Stimulated activated CD8-positive, alpha-beta memory T cell treated with anti-CD3 and anti-CD28 coated beads, Interleukin-2, amount 100 ng/mL, for 48 hours (primary cell): ENCODE measurements at places on chromosomes 11 and 22.
A peak's percentile ranks its signal among the peaks of the same experiment; 100 is the strongest.

GRCh38 chr11:70788248-70789022, 390.1 kb downstream of the CTTN start:
- no peak for DNase-seq

- no peak for DNase-seq
Observed at GRCh38 chr22:36349726-36350125, 38.0 kb downstream of the MYH9 start.

DNA sequence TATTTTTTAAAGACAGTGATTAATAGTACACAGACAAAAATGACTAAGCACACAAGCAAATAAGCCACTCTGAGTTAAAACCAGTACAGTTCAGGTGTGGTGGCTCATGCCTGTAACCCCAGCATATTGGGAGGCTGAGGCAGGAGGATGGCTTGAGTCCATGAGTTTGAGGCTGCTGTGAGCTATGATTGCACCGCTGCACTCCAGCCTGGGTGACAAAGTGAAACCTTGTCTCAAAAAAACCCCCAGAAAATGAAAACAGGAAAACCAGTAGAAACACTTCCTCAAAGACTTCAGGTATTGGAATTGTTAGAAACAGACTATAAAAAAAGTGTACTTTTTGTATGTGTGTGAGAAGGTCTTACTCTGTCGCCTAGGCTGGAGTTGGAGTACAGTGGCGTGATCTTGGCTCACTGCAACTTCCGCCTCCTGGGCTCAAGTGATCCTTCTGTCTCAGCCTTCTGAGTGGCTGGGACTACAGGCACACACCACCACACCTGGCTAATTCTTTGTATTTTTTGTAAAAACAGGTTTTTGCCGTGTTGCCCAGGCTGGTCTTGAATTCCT, 33.0 kb downstream of the PPP6R2 start:
- no peak for DNase-seq

DNA sequence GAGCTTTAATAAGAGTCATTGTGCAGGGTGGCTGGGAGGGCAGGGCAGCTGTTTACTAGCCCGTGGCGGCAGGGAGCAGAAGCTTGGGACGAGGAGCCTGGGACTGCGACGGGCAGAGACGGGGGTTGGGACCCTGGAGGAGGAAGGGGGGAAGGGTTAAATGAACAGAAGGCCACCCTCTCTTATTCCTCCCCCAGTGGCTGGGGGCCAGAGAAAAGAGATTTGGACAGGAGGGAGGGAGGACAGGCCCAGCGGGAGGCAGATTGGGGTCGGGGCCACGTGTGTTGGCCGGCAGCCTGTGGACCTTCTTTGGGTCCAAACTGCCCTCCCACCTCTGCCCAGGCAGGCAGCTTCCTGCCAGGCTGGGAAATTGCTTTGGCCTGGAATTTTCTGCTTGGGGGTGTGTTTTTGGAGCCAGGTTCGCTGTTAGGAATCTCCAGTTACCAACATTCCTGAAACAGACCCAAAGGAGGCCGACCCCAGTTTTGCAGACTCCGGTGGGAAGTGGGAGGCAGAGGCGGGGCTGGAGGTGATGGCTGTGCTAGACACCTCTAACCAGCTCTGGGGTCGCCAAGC, 50.2 kb downstream of the APOL3 start:
- no peak for DNase-seq

- DNase-seq: no peak
Observed at GRCh38 chr11:90329043-90329442, 106.2 kb upstream of the CHORDC1 start.

- no peak for DNase-seq
Observed at GRCh38 chr11:66150725-66151124, 80.7 kb downstream of the PACS1 start.

DNA sequence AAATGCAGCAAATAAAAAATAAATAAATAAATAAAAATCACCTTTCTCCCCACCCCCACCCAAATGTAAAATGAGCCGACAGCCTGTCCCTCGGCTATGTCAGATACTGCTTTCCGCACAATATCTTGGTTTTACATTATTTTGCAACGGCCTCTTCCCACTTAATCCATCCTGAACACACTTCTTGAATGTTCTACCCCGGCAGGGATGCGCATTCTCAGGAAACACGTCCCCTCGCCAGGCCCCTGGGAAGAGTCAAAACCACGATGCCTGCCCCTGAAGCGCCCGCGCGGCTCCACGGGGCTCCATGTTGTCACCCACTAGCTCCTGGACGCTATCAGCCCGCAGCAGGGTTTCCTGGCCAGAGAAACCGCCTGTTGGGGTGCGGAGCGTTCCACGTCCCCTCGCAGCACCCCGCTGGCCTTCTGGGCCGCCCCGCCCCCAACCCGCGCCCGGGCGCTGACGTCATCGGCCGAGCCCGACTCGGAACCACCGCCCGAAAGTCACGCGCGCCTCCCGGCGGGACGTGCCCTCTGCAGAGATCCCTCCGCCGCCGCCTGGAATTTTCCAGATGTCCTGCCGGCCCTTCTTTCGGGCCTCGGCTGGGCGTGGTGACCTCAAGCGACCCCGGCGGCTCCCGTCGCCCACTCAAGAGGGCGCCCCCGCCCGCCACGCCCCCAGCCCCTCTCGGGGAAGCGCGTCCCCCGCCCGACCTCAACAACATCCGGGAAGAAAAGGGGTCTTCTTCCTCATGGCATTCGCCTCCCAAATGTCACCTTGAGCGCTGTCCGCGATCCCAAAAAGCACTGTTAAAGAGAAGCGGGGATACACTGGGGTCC, 585 bp upstream of the NEAT1 start:
- peak; percentile 96 for DNase-seq

GRCh38 chr11:57458060-57458409, 2.3 kb upstream of the RTN4RL2 start:
- no peak for DNase-seq

GRCh38 chr22:23915290-23915689, 21.1 kb downstream of the MIF start:
- DNase-seq: no peak

- DNase-seq: no peak
Observed at GRCh38 chr11:48125866-48126265, 90.7 kb upstream of the OR4B1 start.

DNA sequence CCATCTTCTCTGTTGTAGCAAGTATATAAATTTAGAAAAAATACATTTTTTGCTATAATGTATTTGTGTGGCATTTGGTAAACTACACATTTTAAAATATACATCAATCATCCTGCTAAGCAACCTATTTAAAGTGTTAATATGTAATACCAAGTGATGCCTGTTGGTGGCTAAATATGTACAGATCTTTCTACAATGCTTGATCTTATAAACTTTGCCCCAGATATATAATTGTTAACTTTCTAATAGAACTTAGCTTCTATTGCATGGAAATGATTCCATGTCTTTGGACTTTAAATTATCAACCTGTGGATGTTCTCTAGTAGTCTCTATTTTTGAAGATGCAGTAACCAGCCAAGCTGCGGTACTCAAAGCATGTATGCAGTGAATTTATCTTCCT, 1260.4 kb upstream of the RAG2 start:
- DNase-seq: no peak

DNA sequence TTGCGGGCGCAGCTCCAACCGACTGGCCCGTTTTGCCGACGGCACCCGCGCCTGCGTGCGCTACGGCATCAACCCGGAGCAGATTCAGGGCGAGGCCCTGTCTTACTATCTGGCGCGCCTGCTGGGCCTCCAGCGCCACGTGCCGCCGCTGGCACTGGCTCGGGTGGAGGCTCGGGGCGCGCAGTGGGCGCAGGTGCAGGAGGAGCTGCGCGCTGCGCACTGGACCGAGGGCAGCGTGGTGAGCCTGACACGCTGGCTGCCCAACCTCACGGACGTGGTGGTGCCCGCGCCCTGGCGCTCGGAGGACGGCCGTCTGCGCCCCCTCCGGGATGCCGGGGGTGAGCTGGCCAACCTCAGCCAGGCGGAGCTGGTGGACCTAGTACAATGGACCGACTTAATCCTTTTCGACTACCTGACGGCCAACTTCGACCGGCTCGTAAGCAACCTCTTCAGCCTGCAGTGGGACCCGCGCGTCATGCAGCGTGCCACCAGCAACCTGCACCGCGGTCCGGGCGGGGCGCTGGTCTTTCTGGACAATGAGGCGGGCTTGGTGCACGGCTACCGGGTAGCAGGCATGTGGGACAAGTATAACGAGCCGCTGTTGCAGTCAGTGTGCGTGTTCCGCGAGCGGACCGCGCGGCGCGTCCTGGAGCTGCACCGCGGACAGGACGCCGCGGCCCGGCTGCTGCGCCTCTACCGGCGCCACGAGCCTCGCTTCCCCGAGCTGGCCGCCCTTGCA, 1.0 kb downstream of the FJX1 start:
- DNase-seq: no peak

- no peak for DNase-seq
Observed at GRCh38 chr22:50325444-50326224, 1.2 kb downstream of the DENND6B start.

- no peak for DNase-seq
Observed at GRCh38 chr11:18393581-18394274, 635 bp upstream of the LDHA start.

DNA sequence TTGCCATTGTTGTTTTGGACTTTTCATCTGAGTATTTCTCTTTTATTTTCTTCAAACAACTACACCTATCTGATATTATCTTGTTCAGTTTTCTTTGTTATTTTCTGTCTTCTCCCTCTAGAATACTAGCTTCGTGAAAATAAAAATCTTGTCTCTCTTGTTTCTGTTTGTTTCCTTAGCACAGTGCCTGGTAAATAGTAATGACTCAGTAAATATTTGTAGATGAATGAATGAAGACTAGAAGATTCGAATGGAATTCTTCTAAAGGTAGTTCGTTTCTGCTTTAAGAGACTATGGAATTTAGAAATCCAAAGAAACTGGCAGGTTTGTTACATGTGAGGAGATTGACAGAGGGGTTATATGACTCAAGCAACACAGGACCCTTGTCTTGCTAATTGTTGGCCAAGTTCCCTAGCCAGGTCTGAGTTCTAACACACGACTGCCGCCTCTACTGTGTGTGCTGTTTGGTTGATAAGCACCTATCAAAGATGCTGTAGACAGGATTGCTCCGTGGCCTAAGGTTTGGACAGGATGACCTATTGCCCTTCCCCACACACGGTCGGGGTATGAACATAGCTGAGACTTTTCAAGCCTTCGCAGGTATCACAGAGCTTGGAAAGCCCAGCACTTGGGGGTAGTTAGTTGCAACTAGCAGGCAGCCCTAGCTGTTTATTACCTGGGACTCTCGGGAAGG, 831 bp upstream of the TMEM135 start:
- DNase-seq: no peak

GRCh38 chr11:26793487-26793886, 71.6 kb upstream of the SLC5A12 start:
- DNase-seq: no peak

GRCh38 chr11:74366576-74366975, 31.7 kb downstream of the PGM2L1 start:
- no peak for DNase-seq

GRCh38 chr22:23187211-23187610, 6.9 kb downstream of the BCR start:
- DNase-seq: no peak

- DNase-seq: no peak
Observed at GRCh38 chr11:110029714-110030113, 63.5 kb upstream of the ZC3H12C start.

GRCh38 chr11:104870910-104871309, 27.4 kb downstream of the CASP12 start:
- DNase-seq: no peak

- DNase-seq: no peak
Observed at GRCh38 chr11:131118247-131118646, 202.0 kb upstream of the SNX19 start.

DNA sequence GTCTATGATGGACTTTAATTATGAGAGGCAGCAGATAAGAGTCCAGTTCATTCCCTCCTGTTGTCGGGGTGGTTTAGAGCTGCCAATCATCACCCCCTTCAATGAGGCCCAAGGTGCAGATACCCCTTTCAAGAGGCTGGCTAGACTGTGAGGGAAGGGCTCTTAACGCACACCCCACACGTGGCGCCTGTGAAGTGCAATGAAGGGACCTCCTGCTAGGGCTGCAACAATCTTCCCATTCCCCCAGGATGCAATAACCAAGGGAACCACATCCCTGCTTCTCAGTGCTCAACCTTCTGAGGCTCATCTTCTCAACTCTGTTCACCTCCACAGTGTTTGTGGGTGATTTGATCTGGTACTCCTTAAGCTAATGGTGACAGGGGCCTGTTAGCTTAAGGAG, 19.0 kb downstream of the TENM4 start:
- no peak for DNase-seq

DNA sequence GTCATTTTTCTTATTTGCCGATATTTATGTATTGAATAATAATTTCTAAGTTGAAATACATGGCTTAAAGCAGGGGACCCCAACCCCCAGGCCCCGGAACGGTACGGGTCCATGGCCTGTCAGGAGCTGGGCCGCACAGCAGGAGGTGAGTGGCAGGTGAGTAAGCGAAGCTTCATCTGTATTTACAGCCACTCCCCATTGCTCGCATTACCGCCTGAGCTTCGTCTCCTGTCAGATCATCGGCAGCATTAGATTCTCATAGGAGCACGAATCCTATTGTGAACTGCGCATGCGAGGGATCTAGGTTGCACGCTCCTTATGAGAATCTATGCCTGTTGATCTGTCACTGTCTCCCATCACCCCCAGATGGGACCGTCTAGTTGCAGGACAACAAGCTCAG, 4.5 kb downstream of the ZMAT5 start:
- DNase-seq: no peak

GRCh38 chr11:34234086-34234740, 123.6 kb downstream of the ABTB2 start:
- DNase-seq: peak; percentile 60

DNA sequence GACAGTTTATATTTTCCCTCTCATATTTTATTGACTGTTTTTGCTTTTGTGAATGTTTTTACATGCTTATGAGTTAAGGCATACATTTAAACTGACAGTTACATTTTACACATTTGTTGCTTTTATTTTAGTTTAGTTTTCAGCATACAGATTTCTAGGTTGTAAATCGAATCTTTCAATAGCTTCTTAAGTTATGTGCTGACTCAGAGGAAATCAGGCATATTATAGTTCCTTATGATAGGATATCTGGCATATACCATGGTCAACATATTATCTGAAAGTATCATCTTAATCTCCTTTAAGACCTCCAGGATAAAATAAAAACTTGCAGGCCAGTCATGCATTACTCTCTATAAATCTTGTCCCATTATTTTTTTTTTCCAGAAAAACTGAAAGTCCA, 916.6 kb downstream of the LRRC4C start:
- no peak for DNase-seq

- no peak for DNase-seq
Observed at GRCh38 chr11:60992842-60993409, 21.4 kb downstream of the CD6 start.

- no peak for DNase-seq
Observed at GRCh38 chr11:18299721-18300120, 22.2 kb downstream of the HPS5 start.

- DNase-seq: no peak
Observed at GRCh38 chr11:111776398-111777093, 10.4 kb upstream of the PPP2R1B start.

GRCh38 chr22:40345271-40345670, 1.0 kb upstream of the ADSL start:
- no peak for DNase-seq
